Cardiac fibroblast (primary cell): ENCODE measurements at places on chromosomes 7 and 10.
A peak's percentile ranks its signal among the peaks of the same experiment; 100 is the strongest.

DNA sequence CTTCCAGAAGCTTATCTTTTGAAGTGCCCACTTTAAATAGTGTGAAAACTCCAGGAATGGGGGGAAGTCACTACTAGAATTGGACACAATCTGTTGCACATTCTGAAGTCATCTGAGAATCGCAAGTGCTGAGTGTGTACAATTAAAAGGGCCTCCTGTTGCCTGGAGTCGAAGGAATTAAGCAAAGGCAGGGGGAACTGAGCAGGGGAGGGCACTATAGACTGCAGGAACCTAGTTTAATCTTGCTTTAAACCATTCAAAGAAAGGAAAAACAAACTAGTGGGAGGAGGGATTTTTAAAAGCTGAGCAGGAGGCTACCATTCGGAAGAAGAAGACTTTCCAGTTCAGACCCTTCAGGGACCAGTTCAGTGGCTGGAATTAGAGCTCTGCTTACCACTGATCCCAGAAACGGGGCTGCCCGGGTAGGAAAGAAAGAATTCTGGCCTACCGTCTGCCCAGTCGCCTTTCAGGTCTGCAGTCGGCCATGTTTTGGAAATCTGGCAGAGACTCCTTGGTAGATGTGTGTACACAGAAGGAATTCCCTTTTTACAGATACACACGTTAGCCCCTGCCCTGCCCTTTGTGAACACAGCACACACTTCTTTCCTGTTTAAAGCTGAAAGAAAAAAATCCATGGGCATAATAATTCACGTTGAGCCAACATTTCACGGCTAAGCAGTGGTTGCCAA, 610.6 kb upstream of the FOXK1 start:
- no peak for DNase-seq

DNA sequence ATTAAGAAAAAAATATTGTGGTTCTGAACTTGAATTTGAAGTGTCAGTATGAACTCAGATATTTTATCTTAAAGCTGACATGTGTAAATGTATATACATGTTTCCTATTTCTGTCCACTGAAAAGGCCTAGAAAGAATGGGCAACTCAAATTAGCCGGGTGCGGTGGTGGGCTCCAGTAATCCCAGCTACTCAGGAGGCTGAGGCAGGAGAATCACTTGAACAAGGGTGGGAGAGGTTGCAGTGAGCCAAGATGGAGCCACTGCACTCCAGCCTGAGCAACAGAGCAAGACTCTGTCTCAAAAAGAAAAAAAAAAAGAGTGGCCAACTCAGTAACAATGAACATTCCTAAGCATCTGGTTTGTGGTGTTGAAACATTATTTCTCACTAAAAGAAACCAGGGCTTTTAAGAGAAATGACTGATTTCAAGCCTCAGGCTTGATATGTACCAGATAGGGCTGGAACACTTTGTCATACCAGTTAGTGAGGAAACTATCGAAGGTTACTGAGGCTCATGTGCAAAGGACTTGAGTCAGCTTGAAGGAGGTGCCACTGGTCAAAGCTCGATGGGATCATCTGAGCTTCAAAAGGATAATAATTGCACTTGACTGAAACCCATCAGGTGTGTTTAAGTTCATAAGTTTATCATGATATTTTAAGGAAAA, 40.5 kb downstream of the AOAH start:
- peak; percentile 38 for DNase-seq

DNA sequence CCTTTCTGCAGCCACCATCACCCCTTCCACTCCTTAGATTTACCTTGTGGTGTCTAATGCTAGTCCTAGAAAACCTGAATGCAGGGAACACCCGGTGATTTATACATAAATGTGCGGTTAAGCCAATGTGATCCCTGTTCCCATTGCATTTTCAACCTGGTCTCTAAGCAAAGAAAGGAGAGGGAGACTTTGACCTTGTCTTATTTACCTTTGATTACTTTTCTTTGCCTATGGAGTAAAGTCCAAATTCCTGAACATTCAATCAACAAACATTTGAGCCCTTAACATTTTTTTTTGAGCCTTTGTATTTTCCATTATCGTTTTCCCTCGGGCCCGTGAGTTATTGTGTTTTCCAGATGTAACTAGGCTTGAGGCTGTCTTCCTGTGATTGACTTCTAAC, 233.9 kb downstream of the ZNF248 start:
- DNase-seq: no peak

- no peak for DNase-seq
Observed at GRCh38 chr10:119502209-119502608, 40.3 kb downstream of the RGS10 start.

GRCh38 chr7:69898189-69898588, 299.9 kb downstream of the AUTS2 start:
- no peak for DNase-seq

DNA sequence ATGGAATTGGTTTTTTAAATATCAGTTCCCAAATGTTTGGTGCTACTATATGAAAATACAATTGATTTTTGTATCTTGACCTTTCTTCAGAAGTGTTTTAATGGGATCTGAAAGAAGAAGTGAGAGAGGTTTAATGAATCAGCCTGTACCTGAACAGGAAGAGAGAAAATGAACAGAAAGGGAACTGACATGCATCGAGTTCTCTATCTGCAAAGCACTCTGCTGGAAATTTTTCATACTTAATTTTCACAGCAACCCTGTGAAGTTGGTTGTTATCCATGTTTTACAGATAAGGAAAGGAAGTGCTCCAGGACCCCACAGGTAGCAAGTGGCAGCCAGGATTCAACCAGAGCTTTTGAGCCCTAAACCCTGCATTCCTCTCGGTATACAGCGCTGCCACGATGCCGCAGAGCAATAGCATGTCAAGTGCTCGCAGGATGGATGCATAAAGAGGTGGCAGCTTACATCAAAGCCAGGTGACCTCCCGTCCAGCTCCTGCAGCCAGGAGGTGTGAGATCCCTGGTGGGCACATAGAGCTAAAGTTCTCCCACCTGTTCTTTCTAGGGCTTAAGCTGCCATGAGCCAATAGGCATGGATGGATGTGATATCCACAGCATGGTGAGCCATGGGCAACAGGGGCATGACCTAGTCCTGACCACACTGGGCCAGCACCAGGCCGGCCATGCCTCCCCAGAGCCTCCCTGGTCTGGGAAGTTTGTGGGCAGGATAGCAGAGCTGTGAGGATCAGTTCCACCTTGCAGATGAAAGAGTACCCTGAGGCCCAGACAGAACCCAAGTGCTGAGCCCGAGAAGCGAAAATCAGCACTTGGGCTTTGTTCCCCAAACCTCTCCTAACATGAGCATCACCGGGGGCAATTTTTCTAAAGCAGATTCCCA, 57.2 kb downstream of the CALML3 start:
- DNase-seq: no peak
